ENCODE measurements at places on chromosomes 5 and 9. TPM values are rescaled to one million over a fixed set of nuclear protein-coding genes. Genes with fewer than 3 reads are reported as not detected.
A peak's percentile ranks its signal among the peaks of the same experiment; 100 is the strongest.

GRCh38 chr9:1173993-1174392, 123.8 kb downstream of the DMRT2 start:
- no peaks in the 10 kb centered on the region for H3K36me3 ChIP-seq
- no peaks in the 10 kb centered on the region for H3K4me1 ChIP-seq
- H3K27me3 ChIP-seq = no peaks in the 10 kb centered on the region
- DNase-seq = no peak
- H3K27ac ChIP-seq = no peak overlapping the region

SURF4 gene
- total RNA-seq = 102 TPM

GRCh38 chr5:124456249-124456648, 290.2 kb downstream of the ZNF608 start:
- H3K27ac ChIP-seq = no peak overlapping the region
- H3K36me3 ChIP-seq = no peaks in the 10 kb centered on the region
- H3K4me1 ChIP-seq = no peaks in the 10 kb centered on the region

PTTG1 gene
- total RNA-seq = 3.7 TPM

C9orf152 gene
- total RNA-seq = not detected

PTPRD gene
- 13.2 TPM for total RNA-seq

DNA sequence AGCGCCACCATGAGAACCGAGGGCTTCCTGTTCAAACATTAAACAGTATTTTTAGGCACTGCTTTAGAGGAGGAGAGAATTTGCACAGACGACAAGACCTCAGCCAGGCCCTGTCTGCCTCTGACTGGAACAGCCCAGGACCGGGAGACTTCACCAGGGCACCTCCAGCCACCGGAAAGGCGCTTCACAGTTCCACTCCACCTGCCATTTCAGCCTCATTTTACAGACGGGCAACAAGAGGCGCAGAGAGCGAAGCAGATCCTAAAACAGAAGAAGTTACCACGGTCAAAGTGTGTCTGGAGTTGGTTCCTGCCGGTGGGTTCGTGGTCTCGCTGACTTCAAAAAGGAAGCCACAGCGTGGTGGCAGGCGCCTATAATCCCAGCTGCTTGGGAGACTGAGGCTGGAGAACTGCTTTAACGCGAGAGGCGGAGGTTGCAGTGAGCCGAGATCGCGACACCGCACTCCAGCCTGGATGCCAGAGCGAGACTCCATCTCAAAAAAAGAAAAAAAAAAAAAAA, 28.4 kb downstream of the COL23A1 start:
- H3K4me3 ChIP-seq = no peak overlapping the region
- H3K27me3 ChIP-seq = no peaks in the 10 kb centered on the region
- H3K4me1 ChIP-seq = no peaks in the 10 kb centered on the region
- no peak overlapping the region for H3K27ac ChIP-seq
- DNase-seq = no peak

GRCh38 chr5:120454094-120454798, 9.9 kb upstream of the PRR16 start:
- H3K27me3 ChIP-seq = no peaks in the 10 kb centered on the region
- no peak overlapping the region for H3K4me3 ChIP-seq
- H3K4me1 ChIP-seq = no peaks in the 10 kb centered on the region

CCDC112 gene
- total RNA-seq = 5.7 TPM

DNA sequence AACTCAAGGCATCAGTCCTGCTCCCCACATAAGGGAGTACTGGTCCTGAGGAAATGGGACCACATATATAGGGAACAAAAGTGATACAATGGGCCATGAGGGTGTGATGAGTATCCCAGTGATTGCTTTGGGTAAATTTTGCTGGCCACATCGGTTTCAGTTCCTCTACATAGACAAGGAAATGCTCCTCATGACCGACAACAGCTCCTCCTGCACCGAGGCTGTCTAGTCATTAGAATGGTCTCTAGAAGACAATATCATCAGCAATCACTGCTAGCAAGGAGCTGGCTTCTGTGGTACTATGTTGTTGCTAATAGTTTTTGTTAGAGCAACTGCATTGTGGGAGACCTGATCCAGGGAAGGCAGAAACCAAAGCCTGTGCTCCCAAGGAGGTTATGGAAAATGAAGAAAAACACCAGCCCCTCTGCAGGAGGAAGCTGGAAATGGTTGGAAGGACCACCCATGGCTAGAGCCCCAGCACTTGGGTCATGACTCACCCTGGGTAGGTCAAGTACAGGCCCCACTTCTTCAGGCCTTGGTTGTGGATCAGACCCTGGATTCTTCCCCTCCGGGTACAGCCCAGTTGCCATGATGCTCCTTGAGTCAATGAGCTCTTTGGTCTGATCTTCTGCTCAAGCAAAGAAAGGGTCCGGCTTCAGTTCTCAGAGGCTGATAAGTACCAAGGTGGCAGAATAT, 3.4 kb upstream of the CTSL start:
- no peaks in the 10 kb centered on the region for H3K36me3 ChIP-seq
- no peaks in the 10 kb centered on the region for H3K27me3 ChIP-seq
- peak; percentile 44 for DNase-seq
- H3K4me3 ChIP-seq = no peak overlapping the region
- H3K27ac ChIP-seq = no peak overlapping the region
- peaks cover 8% of the 10 kb centered on the region for H3K4me1 ChIP-seq

GRCh38 chr9:109717342-109717741, 62.7 kb upstream of the PALM2AKAP2 start:
- no peak overlapping the region for H3K4me3 ChIP-seq
- H3K36me3 ChIP-seq = no peaks in the 10 kb centered on the region
- no peaks in the 10 kb centered on the region for H3K27me3 ChIP-seq
- no peak for DNase-seq
- no peak overlapping the region for H3K27ac ChIP-seq

CBY3 gene
- not detected for total RNA-seq

NR2F1 gene
- total RNA-seq = 64.9 TPM

GRCh38 chr9:125961072-125961471, 213.9 kb downstream of the PBX3 start:
- H3K27me3 ChIP-seq = no peaks in the 10 kb centered on the region
- H3K27ac ChIP-seq = no peak overlapping the region
- H3K36me3 ChIP-seq = no peaks in the 10 kb centered on the region
- H3K4me3 ChIP-seq = no peak overlapping the region
- peaks cover 12% of the 10 kb centered on the region for H3K4me1 ChIP-seq

NTRK2 gene
- total RNA-seq = 59.9 TPM

NEUROG1 gene
- not detected for total RNA-seq

DNA sequence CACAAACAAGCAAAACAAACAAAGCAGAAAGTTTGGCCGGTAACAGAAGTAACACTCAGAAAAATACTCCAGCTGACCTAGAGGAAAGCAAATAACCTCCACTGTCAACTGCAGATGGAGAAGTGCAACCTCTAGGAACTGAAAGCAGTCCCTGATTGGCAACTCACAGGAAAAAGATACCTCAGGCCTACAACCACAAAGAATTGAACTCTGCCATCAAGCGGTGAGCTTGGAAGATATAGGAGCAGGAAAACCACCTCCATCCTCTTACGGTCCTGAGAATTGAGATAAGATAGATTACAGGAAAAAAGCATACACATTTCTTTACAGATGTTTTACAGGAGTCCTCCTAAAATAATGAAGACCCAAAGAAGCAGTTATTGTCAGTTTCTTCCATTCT, 184.5 kb downstream of the PDZD2 start:
- H3K36me3 ChIP-seq = no peaks in the 10 kb centered on the region
- H3K27me3 ChIP-seq = no peaks in the 10 kb centered on the region
- no peak overlapping the region for H3K4me3 ChIP-seq
- no peak for DNase-seq
- peaks cover 5% of the 10 kb centered on the region for H3K4me1 ChIP-seq

FBP2 gene
- not detected for total RNA-seq

- DNase-seq = no peak
- H3K27me3 ChIP-seq = no peaks in the 10 kb centered on the region
- H3K27ac ChIP-seq = no peak overlapping the region
- H3K36me3 ChIP-seq = no peaks in the 10 kb centered on the region
- no peaks in the 10 kb centered on the region for H3K4me1 ChIP-seq
- no peak overlapping the region for H3K4me3 ChIP-seq
Observed at GRCh38 chr5:145084834-145085233, 750.3 kb downstream of the PRELID2 start.

DNM1 gene
- 50.4 TPM for total RNA-seq

OR1J2 gene
- total RNA-seq = not detected

LCN2 gene
- total RNA-seq = not detected

- H3K36me3 ChIP-seq = no peaks in the 10 kb centered on the region
Observed at GRCh38 chr9:100455470-100455869, 17.5 kb upstream of the TMEFF1 start.

GLRA1 gene
- total RNA-seq = not detected

- no peaks in the 10 kb centered on the region for H3K36me3 ChIP-seq
- peak overlapping the region; percentile 26 for H3K4me3 ChIP-seq
- DNase-seq = peak; percentile 19
- no peaks in the 10 kb centered on the region for H3K4me1 ChIP-seq
- no peak overlapping the region for H3K27ac ChIP-seq
Observed at GRCh38 chr5:5494489-5495402, 72.3 kb downstream of the ICE1 start.

DNA sequence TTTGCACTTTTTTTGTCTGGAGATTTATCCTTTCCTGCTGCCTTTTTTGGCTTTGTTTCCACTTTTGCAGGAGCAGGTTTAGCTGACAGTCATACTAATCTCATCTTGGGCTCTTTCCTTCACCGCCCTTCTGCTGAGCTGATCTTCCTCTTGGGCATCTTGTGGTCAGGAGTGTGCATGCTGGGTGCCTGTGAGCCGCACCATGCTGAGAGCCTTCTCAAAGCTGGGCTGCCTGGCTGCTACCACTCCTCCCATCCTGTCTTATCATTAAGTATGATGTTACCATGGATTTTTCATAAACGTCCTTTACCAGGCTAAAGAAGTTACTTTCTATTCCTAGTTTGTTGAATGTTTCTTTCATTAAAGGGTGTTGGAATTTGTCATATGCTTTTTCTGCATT, 49.5 kb upstream of the MCCC2 start:
- H3K4me3 ChIP-seq = no peak overlapping the region
- no peak for DNase-seq
- H3K36me3 ChIP-seq = peaks cover 7% of the 10 kb centered on the region
- no peaks in the 10 kb centered on the region for H3K27me3 ChIP-seq
- H3K4me1 ChIP-seq = no peaks in the 10 kb centered on the region

- H3K4me3 ChIP-seq = no peak overlapping the region
- H3K27me3 ChIP-seq = no peaks in the 10 kb centered on the region
Observed at GRCh38 chr5:149028984-149029383, 33.9 kb downstream of the SH3TC2 start.

GRCh38 chr5:34695275-34696027, 39.3 kb downstream of the RAI14 start:
- DNase-seq = no peak
- no peak overlapping the region for H3K4me3 ChIP-seq

DNA sequence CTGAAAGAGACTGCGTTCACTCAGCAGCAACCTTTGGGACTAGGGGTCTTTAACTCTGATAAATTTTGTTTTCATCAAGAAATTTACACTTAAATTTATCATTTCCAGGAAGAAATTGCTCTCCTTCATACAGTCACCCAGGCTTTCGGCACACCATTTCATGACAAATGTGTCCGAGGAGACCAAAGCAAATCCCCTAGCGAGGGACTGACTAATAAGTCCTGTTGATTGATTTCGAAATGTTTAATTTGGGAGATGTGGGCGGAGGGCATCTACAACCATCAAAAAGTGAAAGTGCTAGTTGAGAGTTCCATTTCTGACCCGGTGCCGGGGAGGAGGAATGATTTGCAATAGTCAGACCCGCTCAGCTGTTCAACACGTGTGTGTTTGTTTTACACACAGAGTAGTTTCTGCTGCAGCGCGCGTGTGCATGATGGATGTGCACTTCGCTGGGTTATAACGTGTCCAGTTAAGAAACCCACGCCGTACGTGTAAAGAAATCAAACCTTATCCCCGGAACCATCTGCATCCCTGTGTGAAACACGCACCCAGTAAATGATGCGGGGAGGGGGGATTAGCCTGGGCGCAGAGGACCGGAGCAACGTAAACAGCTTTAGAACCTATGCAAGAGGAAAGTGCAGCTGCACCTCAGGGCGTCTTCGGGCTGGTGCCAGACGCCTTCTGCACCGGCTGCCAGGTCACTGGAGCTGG, 845 bp upstream of the NR4A3 start:
- no peaks in the 10 kb centered on the region for H3K36me3 ChIP-seq
- H3K4me1 ChIP-seq = peaks cover 15% of the 10 kb centered on the region
- no peak for DNase-seq
- H3K4me3 ChIP-seq = peak overlapping the region; percentile 80

DNA sequence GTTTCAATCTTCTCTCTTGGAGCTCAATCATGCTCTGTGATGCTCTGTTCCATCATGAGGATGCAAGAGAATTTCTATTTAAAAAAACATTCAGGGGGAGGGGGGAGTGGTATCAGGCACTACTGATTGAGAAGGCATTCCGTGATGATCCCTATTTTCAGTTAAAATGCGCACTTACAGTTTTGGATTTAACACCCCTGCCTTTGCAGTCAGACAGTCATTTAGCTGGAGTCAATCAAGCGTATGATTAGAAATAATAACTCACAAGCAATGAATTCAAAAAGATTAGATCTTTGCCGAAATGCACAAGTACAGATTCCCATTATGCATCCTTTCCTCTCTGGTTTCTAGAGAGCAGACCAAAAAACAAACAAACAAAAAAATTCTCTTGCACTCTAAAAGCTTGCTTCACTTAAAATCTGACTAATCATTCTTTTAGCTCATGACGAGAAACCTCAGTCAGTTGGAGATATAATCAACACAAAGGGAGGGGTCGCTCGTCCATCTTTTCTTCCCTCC, 55.4 kb downstream of the EFNA5 start:
- no peak overlapping the region for H3K27ac ChIP-seq
- no peaks in the 10 kb centered on the region for H3K36me3 ChIP-seq
- no peak for DNase-seq
- no peak overlapping the region for H3K4me3 ChIP-seq
- peaks cover 5% of the 10 kb centered on the region for H3K4me1 ChIP-seq
- no peaks in the 10 kb centered on the region for H3K27me3 ChIP-seq

DNA sequence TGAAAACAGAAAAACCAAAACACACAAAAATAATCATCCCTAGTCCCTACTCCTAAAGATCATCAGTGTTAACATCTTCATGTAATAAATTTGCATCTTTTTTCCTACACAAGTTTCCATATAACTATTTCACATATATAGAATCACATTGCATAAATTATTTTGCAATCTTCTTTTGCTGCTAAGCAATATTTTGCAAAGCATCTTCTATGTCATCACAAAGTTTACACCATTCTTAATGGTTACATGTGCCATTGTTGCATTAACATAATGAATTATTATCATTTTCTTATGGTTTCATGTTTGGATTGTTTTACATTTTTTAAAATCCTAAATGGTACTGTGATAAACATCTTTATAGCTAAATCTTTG, 17.8 kb downstream of the SH3TC2 start:
- H3K27ac ChIP-seq = no peak overlapping the region
- H3K4me3 ChIP-seq = no peak overlapping the region
- no peaks in the 10 kb centered on the region for H3K27me3 ChIP-seq
- H3K4me1 ChIP-seq = peaks cover 10% of the 10 kb centered on the region

GRCh38 chr5:94884311-94884710, 265.8 kb downstream of the SLF1 start:
- peak overlapping the region; percentile 85 for H3K27ac ChIP-seq
- DNase-seq = peak; percentile 35
- no peak overlapping the region for H3K4me3 ChIP-seq
- no peaks in the 10 kb centered on the region for H3K36me3 ChIP-seq
- peaks cover 12% of the 10 kb centered on the region for H3K4me1 ChIP-seq
